Activated T-helper 2 cell treated with anti-CD3 and anti-CD28 coated beads, Interferon-gamma antibody, Interleukin-2, Interleukin-4, amounts not matched to agents 10 μg/mL and 5 μg/mL and 100 μg/mL, durations not matched to agents 14 hours and 24 hours and 36 hours (primary cell): ENCODE measurements at places on chromosomes 5 and 9. TPM values are rescaled to one million over a fixed set of nuclear protein-coding genes. Genes with fewer than 3 reads are reported as not detected.
A peak's percentile ranks its signal among the peaks of the same experiment; 100 is the strongest.

DNA sequence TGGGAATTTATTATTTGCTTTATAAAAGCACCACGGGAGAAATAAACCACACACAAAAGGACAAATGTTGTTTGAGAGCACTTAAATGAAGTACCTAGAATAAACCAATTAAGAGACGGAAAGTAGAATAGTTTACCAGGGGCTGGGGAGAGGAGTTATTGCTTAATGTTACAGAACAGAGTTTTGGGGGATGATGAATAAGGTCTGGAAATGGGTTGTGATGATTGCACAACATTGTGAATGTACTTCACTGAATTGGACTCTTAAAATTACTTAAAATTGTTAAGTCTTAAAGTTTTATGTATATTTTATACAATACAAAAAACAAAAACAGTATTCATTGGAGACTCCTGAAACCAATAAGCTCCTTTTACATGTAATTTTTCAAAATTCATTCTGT lies 1.5 kb downstream of the ZBTB43 start:
- peaks cover 23% of the 10 kb centered on the region for H3K36me3 ChIP-seq
- DNase-seq, result no peak
- H3K4me1 ChIP-seq, result peaks cover 28% of the 10 kb centered on the region
- H3K27me3 ChIP-seq, result no peaks in the 10 kb centered on the region

- no peaks in the 10 kb centered on the region for H3K36me3 ChIP-seq
- peaks cover 9% of the 10 kb centered on the region for H3K4me1 ChIP-seq
- peak; percentile 32 for DNase-seq
- no peaks in the 10 kb centered on the region for H3K27me3 ChIP-seq
- no peak overlapping the region for H3K4me3 ChIP-seq
- no peak overlapping the region for H3K27ac ChIP-seq
These were observed 55.6 kb downstream of the RXRA start for GRCh38 chr9:134381671-134382516.

BAG1 gene
- 62.0 and 68.9 TPM in 2 replicates for total RNA-seq

DRD1 gene
- total RNA-seq, result not detected in 2 replicates

UNC13B gene
- total RNA-seq, result 0.83 and 0.84 TPM in 2 replicates

CPEB4 gene
- total RNA-seq, result 8.1 and 12.2 TPM in 2 replicates
